HTR-8/SVneo (cell line): ENCODE measurements at places on chromosomes 3 and 15.

DNA sequence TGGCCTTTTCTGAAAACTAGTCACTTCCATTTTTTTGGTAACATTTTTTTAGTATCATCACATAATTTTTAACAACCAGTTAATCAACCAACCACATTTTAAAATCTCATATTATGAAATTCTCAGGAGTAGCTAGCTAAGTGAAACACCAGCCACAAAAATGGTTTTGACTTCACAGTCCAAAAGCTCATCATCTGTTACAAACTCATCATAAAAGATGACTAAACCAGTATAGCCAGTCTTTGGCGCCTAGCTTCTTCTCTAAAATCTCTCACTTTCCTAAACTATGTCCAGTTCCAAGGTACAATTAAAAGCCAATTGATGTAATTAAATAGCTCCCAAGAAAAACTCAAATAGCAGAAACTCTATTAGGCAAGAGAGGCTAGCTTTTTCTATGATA, 88.2 kb upstream of the ZNF385D start:
- no peak for DNase-seq

- no peak for DNase-seq
Observed at GRCh38 chr3:69488026-69488425, 102.1 kb upstream of the FRMD4B start.

DNA sequence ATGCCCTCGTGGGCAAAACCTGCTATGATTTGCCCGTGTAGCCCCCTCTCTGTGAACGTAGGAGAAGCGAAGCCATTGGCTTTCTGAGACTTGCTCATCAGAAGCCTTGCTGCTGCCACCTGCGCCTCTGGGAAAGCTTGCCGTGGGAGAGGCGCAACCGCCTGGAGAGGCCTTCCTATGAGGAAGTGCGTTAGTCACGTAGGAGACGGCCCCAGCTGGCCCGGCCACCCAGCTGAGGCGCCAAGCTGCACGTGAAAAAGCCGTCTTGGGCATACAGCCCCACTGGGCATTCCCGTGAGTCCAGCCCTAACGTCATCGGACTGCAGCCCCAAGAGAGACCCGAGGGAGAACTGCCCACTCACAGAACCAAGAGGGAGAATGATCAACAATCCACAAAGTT, 49.1 kb upstream of the TJP1 start:
- no peak for DNase-seq

DNA sequence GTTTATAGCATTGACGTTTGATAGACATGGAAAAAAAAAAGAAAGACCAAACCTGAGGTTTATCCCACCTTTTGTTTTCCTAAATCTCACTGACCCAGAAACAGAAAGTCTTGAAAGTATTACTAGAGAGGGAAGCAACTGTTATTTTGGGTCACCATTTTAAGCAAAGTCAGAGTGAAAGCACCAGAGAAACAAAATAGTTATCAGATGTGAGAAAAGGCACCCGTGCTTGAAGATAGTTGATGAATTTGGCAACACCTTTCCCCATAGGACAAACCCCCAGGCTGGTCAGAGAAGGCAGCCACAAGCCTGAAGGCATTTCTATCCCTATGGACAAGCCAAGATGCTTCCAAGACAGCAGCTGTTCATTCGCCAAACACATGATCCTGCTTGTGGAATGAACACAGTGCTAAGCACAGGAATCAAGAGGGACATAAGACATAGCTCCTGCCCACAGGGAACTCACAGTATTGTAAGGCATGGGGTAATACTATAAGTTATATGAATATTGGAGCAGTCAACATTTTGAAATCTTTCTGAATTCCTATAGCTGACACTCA, 170.9 kb downstream of the ERC2 start:
- DNase-seq: no peak

DNA sequence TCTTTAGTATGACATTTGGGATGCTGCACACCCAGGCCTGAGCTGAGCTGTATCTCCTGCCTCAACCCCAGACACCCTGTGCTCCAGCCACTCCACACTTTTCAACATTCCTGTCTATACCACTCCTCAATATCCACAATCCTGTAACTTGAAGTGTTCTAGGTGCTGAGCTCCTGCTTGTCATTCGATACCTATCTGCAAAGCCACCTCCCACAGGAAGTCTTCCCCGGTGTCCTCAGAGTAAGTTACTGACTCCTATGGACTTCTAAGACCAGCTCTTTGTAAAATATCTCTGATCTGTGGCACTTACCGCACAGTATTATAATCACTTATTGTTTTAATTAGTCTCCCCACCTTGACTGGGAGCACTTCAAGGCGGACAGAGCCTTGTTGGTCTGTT, 1.2 kb upstream of the CAV3 start:
- DNase-seq: no peak

DNA sequence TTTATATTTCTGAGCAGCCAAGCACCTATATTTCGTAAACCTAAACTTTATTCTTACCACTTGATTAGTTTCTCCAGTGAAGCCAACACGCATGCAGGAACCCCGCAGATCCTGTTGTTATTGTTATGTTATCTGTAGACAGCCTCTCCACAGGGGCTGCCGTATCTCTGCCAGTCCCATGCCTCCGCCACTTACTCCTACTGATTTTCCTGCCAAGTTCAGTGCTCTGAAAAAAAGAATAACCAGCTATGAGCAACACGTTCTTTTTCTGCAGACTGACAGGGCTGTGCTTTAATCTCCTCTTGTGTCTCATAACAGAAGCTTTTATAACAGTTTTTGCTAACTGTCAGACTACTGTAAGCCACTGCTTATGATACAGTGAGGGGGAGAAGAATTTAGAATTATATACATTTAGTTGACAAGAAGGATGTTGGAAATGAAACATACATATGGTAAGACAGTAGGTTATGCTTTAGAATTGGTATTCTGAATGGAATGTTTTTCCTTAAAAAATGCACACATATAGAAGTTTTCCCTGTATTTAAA, 347.4 kb downstream of the SI start:
- DNase-seq: no peak

- no peak for DNase-seq
Observed at GRCh38 chr3:188156056-188156455, 2.1 kb downstream of the LPP start.

DNA sequence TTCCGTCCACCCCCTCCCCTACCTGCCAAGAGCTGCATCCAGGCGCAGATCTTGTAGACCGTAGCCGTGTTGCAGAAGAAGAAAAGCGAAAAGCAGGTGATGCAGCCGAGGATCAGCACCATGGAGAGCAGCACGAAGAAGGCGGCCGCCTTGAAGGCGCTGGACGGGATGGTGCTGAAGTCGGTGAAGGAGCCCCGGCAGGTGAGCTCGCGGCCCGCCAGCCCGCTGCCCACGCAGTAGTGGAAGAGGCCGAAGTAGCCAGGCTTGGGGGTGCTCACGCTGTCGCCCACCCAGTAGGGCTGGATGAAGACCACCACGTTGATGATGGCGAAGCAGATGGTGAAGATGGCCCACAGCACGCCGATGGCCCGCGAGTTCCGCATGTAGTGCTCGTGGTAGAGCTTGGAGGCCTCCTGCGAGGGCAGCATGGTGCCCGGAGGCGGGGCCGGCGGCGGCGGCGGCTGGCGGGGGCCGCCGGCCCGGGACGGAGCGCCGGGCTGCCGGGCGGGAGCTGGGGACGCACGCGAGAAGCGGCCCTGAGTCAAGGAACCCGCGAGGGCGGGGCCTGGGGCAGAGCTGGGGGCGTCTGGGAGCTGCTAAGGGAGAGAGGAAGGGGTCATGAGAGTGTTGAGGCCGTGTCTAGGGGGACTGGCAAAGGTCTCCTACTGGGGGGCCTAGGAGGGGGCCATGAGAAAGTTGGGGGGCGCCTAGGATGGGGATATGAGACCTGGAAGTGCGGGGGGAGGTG, 1.2 kb downstream of the LHFPL4 start:
- DNase-seq: peak; percentile 27

DNA sequence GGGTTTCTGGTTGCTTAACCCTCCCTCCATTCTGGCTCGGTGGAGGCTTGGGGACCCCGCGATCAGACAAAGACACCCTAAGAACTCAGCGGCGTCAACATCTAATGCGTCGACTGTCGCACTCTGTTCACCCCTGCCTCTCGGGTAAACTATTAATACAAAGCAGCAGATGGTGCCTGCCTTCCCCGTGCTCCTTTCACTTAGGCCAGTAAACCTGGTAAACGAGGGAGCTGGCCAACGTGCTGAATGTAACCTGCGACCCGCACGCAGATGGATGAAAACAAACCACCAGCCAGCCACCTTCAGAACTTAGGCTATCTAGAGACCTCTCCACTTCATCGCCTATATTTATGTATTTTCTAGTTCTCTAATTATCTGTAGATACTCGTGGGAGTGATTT, 848 bp upstream of the CADPS start:
- DNase-seq: no peak

DNA sequence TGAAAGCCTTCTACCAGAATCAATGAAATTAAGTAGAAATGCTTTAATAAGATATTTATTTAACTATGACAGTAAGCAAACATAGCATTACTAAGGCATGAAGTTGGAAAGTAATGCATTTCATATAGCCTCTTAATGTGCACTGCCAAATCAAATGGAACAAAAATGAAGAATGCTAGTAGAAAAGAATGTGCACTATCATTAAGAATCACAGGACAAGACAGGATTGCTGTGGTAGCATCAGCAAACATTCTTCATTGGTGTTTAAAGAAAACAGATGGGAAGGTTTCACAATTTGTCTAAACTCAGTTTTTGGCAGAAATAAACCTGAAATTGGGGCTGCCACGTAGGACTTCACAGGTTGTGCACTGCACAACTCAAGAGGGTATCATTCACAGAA, 168.9 kb downstream of the CNTN3 start:
- no peak for DNase-seq

DNA sequence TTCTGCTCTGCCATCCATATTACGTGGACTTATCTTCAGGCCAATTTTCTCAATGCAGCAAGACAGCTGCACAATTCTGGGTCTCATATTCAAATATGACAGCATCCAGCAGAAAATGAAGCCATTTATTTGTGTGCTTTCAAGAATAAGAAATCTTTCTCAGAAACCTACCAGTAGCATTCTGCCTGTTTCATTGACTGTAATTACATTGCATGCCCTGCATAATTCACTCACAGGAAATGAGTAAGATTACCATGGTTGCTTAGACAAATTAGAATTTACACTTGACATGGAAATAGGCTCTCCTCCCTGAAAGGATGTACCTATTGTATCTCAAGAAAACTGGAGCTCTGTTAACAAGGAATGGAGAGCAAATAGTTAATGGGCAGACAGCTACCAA, 346.6 kb upstream of the DCBLD2 start:
- DNase-seq: no peak

DNA sequence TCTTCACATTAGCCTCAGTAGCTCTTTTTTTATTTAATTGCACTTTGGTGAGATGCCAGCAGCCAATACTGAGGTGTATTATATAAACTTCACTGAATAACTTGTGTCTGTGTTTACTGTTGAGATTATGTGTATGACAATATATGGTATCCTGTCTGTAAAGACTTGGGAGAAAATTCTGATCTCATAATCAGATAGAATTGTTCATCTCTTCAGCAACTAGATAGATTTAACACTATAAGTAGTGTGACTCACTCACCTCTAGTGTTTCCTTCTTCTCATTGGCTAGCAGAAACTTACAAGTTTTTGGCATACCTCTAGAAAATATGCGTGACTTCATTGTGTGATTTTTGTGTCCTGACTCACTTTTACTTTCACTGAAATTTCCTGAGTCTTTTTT, 67.6 kb upstream of the TGFBR2 start:
- peak; percentile 67 for DNase-seq
